ENCODE measurements at places on chromosomes 3 and 15.

- DNase-seq: no peak
Observed at GRCh38 chr15:36415643-36416042, 163.8 kb upstream of the CDIN1 start.

- DNase-seq: no peak
Observed at GRCh38 chr3:171379961-171380483, 80.2 kb downstream of the TNIK start.

DNA sequence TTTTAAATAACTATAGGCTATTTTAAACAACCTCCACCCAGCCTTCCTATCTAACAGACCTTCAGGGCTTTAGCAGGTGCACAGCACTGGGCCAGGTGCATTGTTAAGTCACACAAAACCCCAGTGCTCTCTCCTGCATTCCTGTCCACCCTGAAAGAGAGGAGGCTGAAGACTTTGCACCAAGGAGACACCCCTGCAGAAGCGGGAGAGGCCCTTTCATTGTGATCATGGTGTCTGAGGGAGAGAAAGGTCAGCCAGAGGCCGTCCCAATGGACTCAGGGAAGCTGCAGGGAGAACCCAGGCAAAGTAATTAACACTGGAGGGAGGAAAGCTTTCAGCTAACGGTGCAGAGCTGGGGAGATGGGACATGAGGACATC is 5.2 kb downstream of the LRIG1 start:
- DNase-seq: no peak

- DNase-seq: no peak
Observed at GRCh38 chr3:112617285-112617684, 23.7 kb downstream of the CCDC80 start.

Data from HuH-7.5 (cell line).